Effector memory CD8-positive, alpha-beta T cell (primary cell): ENCODE measurements at places on chromosomes 2 and 18.

- no peak for DNase-seq
Observed at GRCh38 chr2:105593221-105593967, 151.3 kb upstream of the NCK2 start.

GRCh38 chr18:31664101-31664500 is 20.3 kb downstream of the B4GALT6 start:
- no peak for DNase-seq

DNA sequence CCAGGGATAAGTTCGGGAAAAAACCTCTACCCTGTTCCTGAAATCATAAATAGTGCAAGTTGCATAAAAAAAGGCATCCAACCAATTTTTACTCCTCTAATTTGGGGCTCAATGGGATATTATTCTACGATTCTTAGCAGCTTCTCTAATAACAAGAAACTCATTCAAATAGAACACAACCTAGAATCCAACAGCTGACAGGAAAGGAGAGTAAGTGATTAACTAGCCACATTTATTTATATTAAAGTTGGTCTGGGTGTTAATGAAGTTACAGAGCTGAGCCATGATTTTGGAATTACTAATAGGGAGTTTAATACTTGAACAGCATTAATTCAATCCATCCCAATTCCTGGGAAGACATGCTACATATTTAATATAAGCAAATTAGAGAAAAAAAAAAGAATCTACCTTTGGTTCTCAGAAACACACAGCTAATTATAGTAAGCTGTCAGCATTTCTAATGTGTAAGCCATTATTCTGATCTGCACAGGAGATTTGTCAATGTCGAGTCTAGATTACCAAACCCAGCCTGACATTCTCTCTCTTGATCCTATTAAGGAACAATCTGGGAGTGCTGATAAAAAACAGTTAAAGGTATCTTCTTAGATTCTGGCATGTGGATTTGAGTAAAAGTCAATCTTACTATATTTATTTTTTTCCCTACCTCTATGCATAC is 267.7 kb downstream of the NBAS start:
- DNase-seq: no peak

DNA sequence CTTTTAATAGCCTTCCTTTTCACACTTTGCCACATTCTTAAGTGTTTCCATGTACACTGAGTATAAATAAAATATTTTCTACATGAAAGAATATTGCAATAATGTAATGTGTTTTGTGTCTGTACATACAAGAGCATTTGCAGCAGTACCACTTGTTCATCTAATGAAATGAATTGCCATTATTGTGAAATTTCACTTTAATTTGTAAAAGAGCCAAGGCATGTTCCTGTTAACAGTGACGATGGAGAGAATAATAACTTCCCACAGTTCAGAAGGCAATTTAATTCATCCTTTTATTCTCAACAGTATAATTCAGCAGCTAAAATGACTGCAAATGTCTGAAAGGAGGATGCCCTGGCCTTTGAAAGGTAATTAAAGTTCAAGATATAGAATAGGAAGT is 853.9 kb downstream of the LRRTM4 start:
- no peak for DNase-seq

DNA sequence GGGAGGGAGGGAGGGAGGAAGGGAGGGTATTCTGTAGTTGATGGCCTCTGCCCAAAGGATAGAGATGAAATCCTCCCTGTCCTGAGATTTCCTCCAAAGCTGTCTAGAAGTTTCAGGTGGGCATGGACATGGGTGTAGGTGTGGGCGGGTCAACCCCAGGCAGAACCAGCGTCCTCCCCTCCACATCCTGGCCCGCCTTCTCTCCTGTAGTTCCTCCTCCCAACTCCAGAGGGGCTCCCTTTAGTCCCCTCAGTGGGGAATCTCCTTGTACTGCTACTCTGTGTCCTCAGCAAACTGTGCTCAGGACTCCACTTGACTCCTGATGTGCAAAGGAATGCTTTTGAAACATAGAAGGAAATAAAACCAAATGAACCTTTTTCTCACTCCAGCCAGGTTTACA is 88.1 kb downstream of the MRPS9 start:
- no peak for DNase-seq

DNA sequence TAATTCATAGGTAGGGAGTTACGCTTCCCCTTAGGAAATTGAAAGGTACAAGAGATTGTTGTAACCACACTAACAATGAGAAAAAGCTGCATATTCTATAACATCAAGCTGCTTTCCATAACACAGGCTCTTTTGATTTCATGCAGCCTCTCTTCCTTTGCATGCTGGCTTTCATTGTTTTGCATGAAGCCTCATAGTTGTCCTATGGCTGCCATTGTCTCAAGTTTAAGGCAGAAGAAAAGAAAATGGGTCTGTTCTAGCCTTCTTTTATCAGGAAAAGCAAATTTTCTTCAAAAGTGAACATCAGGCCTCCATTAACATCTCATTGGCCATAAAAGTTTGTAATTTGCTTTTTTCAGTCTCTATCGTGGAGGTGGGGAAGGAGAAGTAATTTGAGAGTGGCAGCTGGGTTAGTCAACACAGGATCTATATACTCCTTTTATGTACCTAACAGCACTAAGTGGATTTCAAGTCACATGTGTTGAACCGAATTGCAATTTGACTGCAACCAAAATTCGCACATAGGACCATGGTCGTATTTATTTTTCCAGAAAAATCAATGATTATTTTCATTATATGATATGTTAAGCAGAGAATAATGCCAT is 248.5 kb upstream of the RND3 start:
- no peak for DNase-seq

DNA sequence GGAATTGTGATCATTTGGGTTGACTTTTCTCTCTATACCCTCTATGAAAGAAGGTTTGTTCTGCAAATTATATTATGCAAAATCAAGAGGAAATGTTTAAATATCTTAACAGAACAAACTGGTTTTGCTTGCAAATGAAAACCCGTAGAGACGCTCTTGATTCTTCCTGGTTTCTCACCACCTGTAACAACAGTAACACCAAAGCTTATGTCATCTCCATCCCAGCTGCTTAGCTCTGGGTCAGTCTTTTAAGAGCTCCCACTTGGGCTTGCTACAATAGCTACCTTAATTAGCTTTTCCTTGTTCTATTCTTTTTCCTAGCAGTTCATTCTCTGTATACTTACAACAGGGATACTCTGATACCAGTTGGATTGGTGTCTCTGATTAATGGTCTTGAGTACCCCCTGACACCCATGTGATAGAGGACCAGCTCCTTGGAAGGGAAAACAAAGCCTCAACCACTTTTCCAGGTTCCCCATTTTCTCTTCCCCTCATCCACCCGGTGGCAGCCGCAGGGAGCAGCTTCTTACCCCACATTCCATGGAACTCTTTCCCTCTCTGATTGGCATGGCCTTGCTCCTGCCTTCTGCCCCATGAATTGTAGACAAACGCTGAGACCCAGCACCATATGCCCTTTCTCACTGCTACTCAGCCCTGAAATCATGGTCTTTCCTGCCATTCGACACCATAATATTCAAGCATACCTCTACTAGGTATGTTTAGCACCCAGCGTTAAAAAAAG is 27.7 kb downstream of the TMEM182 start:
- no peak for DNase-seq

DNA sequence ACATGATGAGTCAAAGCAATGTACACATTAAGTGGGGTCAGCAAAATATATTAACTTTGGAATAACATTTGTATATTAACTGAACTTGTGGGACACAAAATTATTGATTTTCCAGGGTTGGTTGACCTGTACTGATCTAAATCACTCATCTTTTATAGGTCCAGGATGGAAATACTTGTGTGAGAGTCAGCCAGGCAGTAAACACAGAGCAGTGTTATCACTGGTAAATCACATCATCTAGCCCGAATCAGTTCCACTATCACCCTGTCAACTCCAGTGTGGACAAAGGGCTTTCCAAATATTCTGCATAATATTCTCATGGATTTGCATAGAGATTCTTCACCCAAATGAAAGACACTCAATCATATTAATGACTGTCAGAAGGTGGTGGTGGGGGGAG is 295.7 kb downstream of the LRP1B start:
- DNase-seq: no peak

- DNase-seq: no peak
Observed at GRCh38 chr2:27741673-27742072, 29.8 kb upstream of the MRPL33 start.

GRCh38 chr18:72375618-72376017 is 168.5 kb downstream of the CBLN2 start:
- no peak for DNase-seq

- no peak for DNase-seq
Observed at GRCh38 chr2:105935063-105935462, 190.4 kb downstream of the NCK2 start.

DNA sequence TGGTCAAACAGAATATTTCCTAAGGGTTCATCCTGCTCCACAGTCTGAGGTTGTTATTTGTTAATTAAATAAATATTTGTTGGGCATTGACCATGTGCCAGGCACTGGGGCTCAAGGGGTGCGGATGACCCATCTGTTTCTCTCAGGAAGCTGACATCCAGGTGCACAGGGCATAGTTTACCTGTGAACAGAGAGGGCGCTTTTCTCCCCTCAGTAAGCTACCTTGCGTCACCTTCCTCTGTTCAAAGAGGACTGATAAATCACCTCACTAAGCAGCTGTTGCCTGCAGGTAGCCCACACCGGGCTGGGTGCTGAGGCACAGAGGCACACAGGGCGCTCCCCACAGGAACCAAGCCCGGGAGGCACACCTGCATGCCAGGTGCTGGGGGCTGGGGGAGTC is 41.6 kb downstream of the SH3RF3 start:
- no peak for DNase-seq

DNA sequence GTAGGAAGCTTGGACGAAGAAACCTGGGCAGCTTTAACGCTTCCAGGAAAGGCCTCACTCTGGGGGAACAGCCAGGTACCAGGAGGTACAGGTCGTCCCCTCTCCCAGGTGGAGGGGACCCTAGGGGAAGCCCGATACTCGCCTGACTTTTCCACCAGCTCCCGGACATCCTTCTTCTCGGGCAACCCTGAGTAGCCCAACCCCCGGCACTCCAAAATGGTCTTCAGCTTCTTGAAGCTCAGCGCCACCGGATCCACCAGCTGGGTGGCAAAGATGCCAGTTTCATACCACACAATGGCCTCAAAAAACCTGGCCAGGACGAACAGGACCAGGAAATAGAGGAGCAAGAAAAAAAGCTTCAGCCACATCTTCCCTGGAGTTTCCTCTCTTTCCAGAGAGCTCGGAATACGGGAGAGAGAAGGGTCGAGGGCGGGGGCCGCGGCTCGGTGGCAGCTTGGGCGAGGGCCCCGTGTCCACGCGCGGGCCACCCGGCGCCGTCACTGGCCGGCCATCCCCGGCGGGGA is 1.1 kb downstream of the RNF103 start:
- DNase-seq: peak; percentile 2

GRCh38 chr18:58235001-58235436 is 191.0 kb downstream of the NEDD4L start:
- DNase-seq: no peak

DNA sequence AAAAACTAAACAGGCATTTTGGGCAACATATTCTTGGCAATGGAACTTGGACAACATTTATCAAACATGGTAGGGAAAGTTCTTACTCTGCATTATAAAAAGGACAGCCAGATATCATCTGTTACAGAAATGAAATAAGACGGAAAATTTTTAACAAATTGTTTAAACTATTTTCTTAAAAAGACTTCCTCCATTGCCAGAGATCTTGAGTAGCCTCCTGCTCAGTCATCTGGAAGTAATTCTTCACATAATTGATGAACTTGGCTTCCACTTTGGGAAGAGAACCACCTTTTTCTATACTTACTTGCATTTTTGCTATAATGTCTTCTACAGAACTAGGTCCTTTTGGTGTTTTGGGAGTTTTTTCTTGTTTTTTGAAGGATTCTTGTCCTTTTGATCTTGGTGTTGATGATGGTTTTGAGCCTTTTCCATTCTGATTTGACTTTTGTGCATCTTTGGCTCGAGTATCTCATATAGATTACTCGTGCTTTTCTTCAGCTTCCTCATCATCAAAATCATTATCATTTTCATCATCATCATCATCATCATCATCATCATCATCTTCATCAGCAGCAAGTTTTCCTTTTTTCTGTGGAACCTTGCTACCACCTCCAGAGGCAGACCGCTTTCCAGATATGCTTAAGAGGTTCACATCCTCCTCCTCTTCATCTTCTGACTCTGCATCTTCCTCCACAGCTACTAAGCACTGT is 66.2 kb downstream of the CD28 start:
- DNase-seq: no peak

DNA sequence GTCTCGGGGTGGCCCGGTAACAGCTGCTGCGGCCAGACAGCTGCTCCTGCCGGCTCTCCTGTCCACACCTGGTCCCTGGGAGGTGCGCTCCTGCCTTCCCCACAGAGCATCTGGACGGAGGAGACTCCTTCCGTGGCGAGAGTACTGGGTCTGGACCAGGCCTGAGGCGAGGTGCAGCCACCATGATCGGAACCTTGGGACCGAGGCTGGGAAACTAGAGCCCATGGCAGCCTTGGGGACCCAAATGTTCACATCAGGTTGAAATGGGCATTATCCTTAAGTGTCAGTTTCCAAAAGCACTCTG is 628 bp downstream of the GIGYF2 start:
- DNase-seq: no peak

- no peak for DNase-seq
Observed at GRCh38 chr18:23916338-23916737, 98.2 kb upstream of the TTC39C start.
